ENCODE measurements at places on chromosomes 6 and 20.

- DNase-seq: no peak
Observed at GRCh38 chr20:44633872-44634600, 17.5 kb downstream of the ADA start.

- no peak for DNase-seq
Observed at GRCh38 chr20:3543901-3544507, 73.2 kb downstream of the ATRN start.

GRCh38 chr6:56815436-56815835 is 139.5 kb upstream of the BEND6 start:
- DNase-seq: no peak

DNA sequence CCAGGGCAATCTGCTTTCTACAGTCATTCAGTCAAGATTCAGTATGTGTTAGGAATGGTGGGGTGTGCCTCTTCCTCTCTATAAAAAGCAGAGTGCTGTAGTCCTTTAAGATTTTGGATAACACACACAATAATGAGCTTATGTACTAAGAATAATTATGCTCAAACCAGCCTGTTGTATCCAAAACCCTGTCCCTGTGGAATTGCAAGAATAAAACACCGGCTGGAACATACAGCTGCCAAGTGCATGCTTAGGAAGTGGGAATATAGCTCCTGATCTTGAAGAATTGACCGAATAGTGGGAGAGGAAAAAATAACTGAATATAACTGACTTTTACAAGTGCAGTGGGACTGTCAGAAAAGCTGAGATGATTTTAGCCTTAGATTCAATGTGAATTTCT is 979 bp upstream of the MOCS1 start:
- DNase-seq: no peak

- DNase-seq: no peak
Observed at GRCh38 chr6:73145690-73146089, 79.6 kb downstream of the KHDC1L start.

- no peak for DNase-seq
Observed at GRCh38 chr6:68901044-68901443, 266.0 kb downstream of the ADGRB3 start.

DNA sequence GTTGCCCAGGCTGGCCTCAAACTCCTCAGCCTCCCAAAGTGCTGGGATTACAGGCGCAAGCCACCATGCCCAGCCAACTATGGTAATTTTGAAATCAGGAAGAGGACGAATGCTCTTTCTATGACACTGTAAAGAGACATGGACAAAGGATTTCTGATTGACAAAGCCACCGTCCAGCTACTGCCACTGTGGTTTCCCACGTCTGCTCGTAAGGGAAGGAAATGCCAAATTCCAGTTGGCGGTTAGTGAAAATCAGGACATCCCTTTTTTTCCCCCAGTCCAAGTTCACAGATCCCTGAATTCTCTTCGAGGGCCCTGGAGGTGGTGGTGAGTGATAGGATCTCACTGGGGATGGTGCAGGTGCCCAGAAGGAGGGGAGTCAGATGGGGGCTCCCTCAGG is 31.2 kb downstream of the SNAI1 start:
- no peak for DNase-seq

DNA sequence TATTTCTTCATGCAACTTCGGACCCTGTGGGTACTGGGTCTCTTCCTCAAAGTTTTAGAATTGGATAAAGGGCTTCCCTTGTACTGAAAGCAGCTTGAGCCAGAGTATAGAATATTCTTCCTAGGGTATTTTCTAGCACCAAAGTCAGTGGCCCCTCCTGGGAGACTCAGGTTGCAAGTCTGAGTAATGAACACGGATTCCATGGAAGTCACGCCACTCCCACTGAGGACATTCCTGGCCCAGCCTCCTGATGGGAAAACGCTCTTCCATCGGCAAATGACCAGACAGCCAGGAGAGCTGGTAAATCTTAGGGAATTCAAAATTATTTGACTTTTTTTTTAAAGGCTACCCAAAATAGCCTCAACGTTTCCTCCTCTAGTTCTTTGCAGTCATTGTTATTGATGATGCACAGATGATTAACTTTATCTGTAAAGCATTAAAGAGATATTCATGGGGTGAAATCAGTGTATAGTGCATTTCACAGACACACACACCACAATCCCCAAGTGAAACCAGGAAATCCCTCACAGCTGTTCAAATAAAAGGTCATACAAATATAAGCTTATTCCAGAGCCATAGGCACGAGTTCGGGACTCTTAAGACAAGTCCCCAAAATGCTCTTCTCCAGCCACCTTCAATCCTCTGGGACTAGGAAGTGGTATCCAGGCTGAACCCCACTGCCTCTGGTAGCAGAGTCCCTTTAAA is 248.8 kb downstream of the SOD2 start:
- DNase-seq: no peak

- no peak for DNase-seq
Observed at GRCh38 chr6:16524380-16524707, 236.9 kb downstream of the ATXN1 start.

- no peak for DNase-seq
Observed at GRCh38 chr6:79261666-79262065, 27.2 kb upstream of the HMGN3 start.

GRCh38 chr20:35447082-35447789 is 8.2 kb upstream of the CEP250 start:
- peak; percentile 96 for DNase-seq

- no peak for DNase-seq
Observed at GRCh38 chr20:15061061-15061430, 723.6 kb upstream of the FLRT3 start.

GRCh38 chr20:10605547-10606195 is 68.1 kb downstream of the JAG1 start:
- DNase-seq: no peak

- no peak for DNase-seq
Observed at GRCh38 chr6:159217595-159218275, 48.5 kb downstream of the FNDC1 start.

DNA sequence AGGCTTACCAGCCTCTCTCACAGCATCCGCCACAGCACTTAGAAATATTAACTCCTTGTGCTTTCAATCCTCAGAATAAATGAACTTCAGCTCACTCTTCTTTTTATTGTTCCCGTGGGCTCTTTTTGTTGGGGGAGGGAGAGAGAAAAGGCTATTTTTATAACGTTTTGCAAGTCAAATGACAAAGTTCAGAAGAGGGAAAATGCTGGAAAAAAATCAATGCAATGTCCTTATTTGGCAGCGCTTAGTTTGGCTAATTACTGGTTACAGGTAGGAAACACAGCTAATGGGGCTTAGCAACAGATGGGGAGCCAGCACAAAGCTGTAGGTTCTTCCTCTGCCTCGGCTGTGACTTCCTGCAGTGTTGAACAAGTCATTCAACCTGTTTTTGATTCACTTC is 1067.0 kb upstream of the MAP3K7 start:
- no peak for DNase-seq

DNA sequence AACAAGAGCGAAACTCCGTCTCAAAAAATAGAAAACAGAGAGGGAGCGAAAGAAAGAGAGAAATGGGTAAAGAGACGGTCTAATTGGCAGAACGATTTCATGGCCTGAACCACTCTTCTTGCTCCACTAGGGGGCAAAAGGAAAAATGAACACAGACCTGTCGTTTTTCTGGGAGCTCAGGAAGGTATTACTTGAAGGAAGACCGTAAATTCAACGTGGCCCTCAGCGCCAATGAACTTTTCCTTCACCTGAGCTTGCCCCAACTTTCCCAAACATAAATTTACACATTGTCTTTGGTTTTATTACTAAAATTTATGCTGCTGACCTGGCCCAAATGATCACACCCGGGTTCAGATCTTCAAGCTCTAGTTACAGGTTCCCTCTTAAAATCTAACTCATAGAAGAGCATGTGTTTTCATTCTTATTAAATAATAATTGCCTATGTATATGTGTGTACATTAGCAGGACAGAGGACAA is 67.3 kb downstream of the ATP9A start:
- DNase-seq: no peak

- DNase-seq: no peak
Observed at GRCh38 chr6:158160932-158161539, 7.0 kb downstream of the SERAC1 start.

GRCh38 chr6:106318851-106319250 is 6.7 kb downstream of the ATG5 start:
- DNase-seq: no peak

GRCh38 chr20:611047-611842 is 1.1 kb upstream of the TCF15 start:
- DNase-seq: no peak

DNA sequence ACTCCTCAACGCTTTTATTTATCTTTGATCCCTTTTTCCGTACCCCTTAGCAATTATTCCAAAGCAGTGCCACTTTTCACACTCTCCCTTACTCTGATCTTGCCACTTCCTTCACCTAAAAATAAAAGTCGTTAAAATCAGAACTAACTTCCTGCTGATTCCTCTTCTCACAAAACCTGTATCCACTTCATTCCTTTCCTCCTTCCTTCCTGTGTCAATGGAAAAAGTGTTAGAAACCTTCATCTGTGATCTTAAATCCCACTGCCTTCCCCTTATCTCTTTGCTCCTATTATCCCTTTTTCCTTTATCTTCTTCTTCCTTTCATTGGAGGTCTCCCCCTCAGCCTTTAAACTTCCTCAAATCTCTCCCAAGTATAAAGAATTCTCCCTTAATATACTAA is 49.2 kb downstream of the GOPC start:
- no peak for DNase-seq

DNA sequence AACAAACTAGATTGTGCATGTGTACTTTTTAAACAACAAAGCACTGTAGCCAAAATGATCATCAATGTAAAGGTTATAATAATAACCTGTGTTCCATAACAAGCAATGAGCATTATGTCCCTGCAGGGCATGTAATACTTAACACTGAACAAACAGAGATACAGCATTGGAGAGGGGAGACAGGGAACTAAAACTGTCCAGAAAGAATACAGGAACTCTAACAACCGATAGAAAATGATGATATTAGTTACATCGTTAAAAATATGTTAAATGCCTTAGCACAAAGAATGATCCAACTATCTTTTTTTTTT is 80.5 kb downstream of the COL9A1 start:
- no peak for DNase-seq

GRCh38 chr6:152471456-152472265 is 165.5 kb downstream of the SYNE1 start:
- DNase-seq: no peak

DNA sequence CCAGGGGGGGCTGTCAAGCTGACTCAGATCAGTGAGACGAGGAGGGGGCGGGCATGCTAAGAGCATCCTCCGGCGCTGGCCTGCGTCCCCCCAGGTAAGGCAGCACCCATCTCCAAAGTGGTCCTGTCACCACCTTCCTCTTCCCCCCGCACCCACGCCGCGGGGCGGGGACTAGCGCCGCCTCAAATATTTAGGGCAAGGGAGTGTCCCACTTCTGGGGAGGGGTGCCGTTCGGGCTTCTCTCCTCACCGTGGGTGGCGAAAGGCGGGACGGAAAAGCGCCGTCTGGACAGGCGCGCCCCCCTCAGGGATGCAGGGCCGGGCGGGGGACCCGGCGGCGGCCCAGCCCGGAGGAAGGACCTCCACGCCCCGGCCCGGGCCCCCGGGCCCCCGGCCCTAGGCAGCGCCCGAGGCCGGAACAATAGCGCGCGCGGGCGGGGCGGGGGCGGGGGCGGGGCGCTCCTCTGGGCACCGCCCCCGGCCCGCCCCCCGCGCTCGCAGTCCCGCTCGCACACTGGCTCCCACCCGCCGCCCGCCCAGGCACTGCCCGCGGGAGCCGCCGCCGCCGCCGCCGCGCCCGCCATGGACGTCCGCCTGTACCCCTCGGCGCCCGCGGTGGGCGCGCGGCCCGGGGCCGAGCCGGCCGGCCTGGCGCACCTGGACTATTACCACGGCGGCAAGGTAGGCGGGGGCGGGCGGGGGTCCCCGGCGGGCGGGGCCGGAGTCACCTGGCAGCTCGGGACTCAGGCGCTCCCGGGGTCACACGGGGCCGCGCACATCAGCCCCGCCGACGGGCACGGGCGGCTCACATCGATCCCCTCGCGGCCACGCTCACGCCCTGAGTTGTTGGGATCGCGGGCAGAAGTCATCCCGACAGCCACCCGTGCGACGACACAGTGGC is at the start of gene TOX2:
TOX2 (plus strand) TSS at position 542 of the 900 bp plus-strand sequence; CDS start at position 582, 40 bp downstream.
- no peak for DNase-seq

GRCh38 chr6:44976677-44977641 is 351.2 kb upstream of the RUNX2 start:
- DNase-seq: no peak

GRCh38 chr6:91079969-91080368 is 493.1 kb upstream of the MAP3K7 start:
- no peak for DNase-seq

DNA sequence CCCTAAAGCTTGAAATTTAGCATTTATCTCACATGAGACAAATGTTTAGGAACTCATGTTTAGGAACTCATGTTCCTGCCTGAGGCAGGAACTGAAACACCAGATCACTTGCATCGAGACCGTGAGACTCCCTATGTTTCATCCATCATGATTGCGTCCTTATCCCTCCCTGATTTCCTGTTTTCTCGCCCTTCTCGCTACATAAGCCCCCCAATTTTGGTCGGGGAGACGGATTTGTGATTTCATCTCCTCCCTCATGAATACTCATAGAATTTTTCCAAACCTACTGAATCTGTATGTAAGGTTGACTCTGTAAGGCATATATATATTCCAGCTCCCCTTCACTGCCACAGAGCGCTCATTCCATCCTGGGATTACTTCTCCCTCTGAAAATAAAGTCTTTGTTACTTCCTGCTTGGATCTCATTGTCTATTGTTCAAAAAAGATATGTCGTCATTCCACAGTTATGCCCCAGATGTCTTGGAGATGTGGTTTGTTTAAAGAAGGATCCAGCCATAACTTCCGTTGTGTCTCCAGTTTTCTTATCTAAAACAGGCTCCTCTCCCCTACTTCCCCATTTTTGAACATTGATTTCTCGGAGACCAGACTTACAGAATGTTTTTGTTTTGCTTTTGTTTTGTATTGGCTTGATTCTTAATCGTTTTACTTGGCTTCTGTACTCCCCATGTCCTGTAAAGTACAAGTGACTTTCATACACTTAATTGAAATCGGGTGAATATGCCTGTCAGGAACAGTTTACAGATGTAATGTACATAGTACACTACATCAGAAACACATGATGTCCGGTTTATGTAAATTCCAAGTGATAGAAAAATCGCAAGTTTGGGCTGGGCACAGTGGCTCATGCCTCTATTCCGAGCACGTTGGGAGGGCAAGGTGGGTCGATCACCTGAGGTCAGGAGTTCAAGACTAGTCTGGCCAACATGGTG is 118.7 kb downstream of the HFE start:
- no peak for DNase-seq

GRCh38 chr6:79872303-79872702 is 75.0 kb downstream of the ELOVL4 start:
- no peak for DNase-seq

- no peak for DNase-seq
Observed at GRCh38 chr6:12577124-12577850, 139.3 kb upstream of the PHACTR1 start.

All from central memory CD8-positive, alpha-beta T cell (primary cell).